ENCODE measurements at places on chromosomes 3 and 15. TPM values are rescaled to one million over a fixed set of nuclear protein-coding genes. Genes with fewer than 3 reads are reported as not detected.

NDN gene
- total RNA-seq = 8.2 TPM

SKOR1 gene
- total RNA-seq = 1.6 TPM

CCR8 gene
- total RNA-seq = not detected

STAB1 gene
- total RNA-seq = 18.8 TPM

PARP15 gene
- 0.80 TPM for total RNA-seq

HYKK gene
- 6.0 TPM for total RNA-seq

DNA sequence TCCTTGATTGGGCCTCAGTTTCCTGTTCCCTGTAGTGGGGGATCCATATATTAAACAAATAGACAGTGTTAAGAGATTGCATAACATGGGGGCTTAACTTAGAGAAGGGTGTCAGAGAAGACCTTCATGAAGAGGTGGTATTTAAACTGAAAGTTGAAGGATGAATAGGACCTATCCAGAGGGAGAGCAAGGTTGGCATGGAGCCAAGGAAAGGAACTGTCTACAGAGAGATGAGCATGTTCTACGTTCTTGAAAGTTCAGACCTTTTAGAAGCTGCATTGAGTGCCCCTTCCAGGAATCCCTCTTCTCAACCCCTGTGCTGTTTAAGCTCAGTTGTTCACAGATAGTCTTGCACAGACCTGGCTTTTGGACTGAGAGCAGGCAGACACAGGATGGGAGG is 2.4 kb downstream of the HTD2 start:
- H3K4me3 ChIP-seq = peak overlapping the region; percentile 88
- H3K4me1 ChIP-seq = peaks cover 37% of the 10 kb centered on the region
- H3K27ac ChIP-seq = no peak overlapping the region
- H3K36me3 ChIP-seq = peaks cover 42% of the 10 kb centered on the region

DNA sequence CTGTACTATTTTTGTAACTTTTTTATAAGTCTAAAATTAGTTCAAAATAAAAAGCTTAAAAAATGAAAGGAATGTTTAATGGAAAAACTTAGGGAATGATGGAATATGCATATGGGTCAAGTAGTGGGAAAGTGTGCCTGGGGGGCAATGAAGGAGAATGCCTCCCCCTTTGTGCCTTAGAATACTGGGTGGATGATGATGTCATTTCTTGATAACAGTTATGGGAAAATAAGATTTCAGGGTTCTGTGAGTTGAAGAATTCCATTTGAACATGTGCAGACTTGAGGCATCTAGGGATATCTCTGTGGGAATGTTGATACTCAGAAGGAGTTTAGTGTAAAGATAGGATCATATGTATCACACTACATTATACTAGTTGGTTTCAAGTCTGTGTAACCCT is 13.8 kb downstream of the WDR93 start:
- DNase-seq = no peak
- H3K27me3 ChIP-seq = peaks cover 5% of the 10 kb centered on the region
- H3K4me1 ChIP-seq = no peaks in the 10 kb centered on the region
- no peak overlapping the region for H3K4me3 ChIP-seq

DNA sequence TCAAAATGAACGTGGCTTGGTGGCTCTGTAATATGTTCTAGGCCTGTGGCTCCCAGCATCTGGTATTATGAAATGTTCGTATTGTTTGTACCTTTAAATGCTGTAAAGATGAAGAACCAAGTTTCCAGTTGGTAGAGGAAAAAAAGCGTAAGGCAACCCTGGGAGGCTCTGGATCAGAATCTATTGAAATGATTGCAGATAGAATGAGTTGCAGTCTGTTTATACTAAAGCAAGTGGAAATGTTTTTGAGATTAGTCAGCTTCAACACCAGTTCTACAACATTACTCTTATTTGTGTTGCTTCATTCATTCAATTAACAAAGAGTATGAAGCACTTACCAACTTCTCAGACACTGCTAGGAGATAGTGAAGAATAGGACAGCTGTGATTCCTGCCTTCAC is 5.3 kb downstream of the ARL6IP5 start:
- no peak overlapping the region for H3K4me3 ChIP-seq
- peak overlapping the region; percentile 62 for H3K27ac ChIP-seq
- H3K4me1 ChIP-seq = peaks cover 89% of the 10 kb centered on the region
- DNase-seq = no peak
- H3K36me3 ChIP-seq = no peaks in the 10 kb centered on the region

- no peaks in the 10 kb centered on the region for H3K4me1 ChIP-seq
- H3K4me3 ChIP-seq = no peak overlapping the region
- peak; percentile 38 for DNase-seq
- peaks cover 3% of the 10 kb centered on the region for H3K27me3 ChIP-seq
- H3K27ac ChIP-seq = no peak overlapping the region
Observed at GRCh38 chr3:13161021-13161759, 88.0 kb upstream of the IQSEC1 start.

DNA sequence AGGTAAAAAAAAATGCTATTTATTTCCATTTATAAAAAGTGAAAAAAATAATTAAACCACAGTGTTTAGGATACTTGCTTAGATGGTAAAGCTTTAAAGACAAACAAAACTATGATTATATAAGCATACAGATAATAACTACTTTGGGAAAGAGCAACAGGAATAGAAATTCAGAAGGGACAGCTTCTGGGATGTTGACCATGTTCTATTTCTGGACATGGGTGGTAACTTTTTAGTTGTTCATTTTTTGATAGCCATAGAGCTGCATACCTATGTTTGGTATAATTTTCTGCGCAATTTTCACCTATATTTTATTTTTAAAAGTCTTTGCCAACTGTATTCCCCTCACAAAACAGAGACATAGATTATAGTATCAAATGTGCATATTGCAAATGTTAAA is 572.0 kb upstream of the NR2F2 start:
- no peak for DNase-seq
- no peaks in the 10 kb centered on the region for H3K27me3 ChIP-seq
- H3K36me3 ChIP-seq = no peaks in the 10 kb centered on the region
